Activated CD4-positive, alpha-beta T cell treated with anti-CD3 and anti-CD28 coated beads for 36 hours (primary cell): ENCODE measurements at places on chromosomes 6 and 20.

GRCh38 chr6:136655239-136656014 lies 105.2 kb upstream of the MAP7 start:
- no peak for DNase-seq

GRCh38 chr6:108132863-108133262 lies 33.0 kb upstream of the NR2E1 start:
- DNase-seq, result no peak

DNA sequence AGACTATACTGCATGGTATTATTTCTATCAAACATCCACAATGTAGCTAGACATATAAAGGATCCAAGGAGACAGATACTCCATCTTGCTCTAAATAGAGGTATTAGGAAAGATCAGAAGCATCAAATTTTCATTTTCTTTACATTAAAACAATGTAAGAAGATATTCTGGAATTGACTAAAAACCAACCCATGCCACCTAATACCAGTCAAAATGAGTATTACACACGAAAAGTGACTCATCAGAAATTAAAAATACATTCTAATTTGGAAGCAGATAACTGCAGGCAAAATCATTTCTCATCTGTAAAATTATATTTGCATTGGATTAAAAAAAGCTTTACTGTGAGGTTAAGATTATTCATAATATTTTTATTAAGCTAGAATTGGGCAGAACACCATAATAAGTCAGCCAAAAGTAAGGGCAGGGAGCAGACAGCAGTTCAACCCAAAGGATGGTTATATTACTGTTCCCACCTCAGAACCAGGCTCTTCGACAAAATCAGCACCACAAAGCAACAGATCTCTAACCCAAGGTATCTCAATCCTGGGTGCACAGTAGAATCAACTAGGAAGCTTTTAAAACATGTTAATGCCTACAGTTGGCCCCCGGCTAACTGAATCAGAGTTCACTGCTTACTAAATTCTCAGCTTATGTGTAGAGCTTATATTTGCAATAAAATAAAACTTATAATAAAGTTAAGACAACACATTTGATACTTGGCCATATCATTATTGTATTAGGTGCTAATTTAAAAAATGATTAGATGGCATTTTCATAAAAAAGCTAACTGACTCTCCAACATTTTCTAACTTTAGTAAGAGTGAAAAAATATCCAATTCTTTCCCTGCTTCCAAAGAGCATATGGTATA lies 35.2 kb downstream of the SAMD3 start:
- DNase-seq, result no peak

DNA sequence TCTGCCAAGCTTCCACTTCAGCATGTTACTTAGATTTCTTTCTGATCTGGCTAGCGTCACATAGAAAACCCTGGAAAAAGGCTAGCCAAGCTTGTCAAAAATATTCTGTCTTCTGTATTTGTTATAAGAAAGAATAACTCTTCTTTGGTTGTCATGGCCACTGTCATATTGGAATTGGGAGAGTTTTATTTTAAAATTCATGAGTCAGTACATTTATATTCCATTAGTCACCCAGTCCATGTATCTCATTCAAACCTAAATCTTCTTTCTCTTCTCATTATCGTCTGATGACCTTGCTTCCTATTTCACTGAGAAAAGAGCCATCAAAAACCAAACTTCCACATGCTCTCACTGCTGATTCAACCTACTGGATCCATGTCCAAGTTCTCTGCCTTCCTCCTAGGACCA lies 65.7 kb downstream of the EPM2A start:
- DNase-seq, result no peak

- no peak for DNase-seq
Observed at GRCh38 chr6:138410048-138410735, 6.2 kb downstream of the HEBP2 start.
